NCI-H524 treated with DMSO at 0.1 percent for 48 hours (cell line): ENCODE measurements at places on chromosomes 11 and 22.

DNA sequence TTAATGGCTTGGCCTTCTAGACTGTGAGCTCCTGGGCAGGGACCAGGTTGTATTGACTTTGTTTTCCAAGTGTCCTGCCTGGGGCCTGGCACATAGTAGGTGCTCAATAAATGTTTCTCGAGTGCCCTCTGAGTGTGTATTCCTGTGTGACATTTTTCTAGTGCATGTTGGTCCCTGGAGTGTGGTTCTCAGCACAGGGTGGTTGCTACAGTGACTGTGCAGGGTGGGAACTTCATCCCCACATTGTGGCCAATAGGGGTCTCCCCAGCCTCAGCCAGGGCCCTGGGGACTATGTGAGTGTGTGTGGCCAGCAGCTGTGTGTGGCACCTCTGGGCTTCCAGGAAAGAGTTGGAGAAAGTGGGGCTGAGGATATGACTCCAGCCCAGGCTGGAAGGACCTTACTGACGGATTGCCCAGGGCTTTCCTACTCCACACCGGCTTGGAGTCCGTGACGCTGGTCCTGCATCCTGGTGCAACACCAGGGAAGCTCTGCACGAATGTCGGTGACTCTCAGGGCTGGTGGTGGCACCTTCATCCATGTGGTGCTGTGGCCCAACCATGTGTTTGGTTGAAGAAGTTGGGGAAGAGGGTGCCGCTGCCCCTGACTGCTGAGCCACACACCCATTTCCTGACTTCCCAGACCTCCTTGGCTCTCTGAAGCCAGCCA is 9.0 kb upstream of the MARK2 start:
- no peak for DNase-seq

DNA sequence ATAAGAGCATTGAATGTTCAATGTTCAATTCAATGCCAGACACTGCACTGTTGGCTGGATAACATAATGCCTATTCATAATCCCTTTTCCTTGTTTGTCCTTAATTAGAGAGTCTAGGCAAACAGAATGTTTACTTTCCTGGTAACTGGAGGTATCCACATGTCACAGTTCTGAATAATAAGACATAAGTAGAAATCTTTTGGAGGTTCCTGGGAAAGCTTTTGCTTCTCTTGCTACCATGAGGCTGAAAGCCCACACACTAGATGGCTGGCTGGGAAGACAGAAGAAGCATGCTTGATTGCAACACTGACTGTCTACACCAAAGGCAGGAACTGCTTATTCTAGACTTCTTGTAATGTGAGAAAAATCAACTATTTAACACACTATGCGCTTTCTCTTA is 79.5 kb downstream of the GAB2 start:
- DNase-seq = no peak

- DNase-seq = no peak
Measured at GRCh38 chr11:88815505-88815904, 250.3 kb downstream of the GRM5 start.

DNA sequence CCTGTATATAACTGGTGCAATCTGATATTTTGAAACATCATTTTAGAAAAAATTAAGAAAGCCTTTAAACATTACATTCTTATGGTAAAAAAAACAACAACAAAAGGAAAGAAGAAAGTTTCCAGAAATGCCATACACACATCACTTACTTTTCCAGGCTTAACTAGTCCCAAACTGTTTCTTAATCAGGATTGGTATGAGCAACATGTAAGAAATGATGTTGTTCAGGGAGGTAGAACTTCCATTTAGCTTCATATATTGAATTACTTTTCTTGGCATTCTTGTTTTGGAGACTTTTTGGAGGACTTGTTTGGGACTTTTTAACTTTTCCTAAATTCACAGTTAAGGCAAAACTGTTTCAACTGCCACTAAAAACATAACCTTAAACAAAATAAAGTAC is 791.5 kb downstream of the METTL15 start:
- no peak for DNase-seq

DNA sequence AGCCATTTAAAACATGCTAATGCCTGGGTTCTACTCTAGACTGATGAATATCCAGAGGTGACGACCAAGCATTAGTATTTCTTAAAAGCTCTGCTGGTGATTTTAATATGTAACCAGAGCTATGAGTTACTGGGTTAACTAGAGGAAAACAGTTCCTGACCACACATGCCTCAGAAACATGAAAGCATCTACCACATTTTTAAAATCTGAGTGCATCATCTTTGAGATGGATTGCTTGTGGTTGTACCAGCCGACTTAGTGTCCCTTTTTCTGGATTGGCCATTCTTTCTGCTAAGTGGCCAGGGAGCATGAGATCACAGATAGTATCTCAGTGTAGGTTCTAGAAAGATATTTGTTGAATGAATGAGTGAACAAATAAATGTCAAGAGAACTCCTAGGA is 152.4 kb downstream of the NTM start:
- no peak for DNase-seq

DNA sequence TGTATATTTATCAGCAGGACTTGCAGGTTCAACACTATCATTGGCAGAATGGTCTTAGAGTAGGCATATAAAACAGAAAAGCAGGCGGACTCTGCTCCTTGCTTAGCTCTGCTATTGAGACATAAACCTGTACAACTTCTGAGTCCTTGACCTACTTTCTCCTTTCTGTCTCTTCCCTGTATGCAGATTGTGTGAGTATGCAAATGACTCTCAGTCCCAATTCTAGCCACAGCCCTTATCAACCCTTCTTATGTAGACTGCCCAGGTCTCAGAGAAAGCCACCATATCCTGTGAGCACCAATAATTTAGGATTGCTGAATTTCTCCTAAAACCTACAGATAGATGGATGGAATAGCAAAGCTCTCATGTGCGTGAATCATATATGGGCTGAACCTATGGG is 367.6 kb upstream of the DDI1 start:
- no peak for DNase-seq

DNA sequence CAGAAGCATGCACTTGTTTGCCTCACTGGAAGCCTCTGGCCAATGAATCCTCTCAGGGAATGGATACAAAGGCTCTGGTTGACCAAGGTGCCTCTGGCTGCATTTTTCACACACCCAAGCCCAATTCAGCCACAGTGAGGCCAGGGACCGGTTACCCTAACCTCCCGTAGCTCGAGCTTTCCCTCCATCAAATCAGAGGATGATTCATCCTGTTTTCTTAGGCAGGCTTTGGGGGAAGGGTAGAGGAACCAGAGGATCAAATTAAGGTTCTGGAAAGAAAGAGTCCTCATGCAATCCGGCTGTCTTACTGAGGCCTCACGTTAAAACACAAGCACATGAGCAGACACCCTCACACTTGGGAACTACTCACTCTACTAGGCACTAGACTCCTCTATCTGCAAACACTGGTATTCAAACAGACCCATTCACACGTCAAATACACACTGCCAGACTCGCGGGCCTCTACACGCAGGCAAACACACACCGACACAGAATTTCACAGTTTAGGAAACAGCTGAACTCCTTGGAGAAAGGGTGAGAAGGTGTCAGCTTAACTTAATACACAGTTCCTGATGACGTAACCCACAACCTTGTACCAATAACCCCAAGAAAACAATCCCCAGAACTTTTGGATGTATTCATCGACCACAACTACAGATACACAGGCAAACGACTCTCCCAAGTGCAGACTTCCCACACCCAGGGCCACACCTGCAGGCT is 12.4 kb downstream of the NRXN2 start:
- DNase-seq = no peak

DNA sequence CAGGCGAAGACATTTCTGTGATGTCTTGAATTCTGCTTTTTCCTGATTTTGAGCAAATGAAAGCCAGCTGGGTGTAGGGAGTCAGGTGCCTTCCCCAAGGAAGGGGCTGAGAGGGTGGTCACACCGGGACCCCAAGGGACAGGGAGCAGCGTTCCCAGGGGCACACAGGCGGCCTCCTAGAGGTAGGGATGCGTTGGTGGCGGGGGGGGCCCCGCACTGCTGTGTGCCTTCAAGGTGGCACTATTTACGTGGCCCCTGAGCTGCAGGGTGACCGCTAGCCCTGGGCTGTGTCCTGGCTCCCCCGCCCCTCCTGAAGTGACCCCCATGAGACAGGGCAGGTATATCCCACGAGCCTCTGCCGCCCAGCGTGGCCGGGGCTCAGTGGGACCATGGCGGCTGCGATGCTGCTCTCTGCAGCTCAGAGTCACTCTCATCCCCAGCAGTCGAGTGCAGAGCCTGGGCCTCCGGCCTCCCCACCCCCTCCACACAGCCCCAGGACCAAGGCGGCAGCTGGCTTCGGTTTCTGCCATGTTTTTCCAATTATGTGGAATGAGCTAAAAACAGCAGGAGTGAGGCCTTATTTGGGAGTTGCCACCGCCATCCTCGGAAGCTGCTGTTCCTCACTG is 60.9 kb downstream of the LRP5 start:
- no peak for DNase-seq

- no peak for DNase-seq
Measured at GRCh38 chr11:63020671-63021291, 5.1 kb upstream of the SLC22A8 start.

- DNase-seq = no peak
Measured at GRCh38 chr11:114174712-114175495, 115.4 kb downstream of the ZBTB16 start.

- DNase-seq = no peak
Measured at GRCh38 chr11:72443016-72443415, 8.7 kb upstream of the CLPB start.

GRCh38 chr11:21866781-21867180 is 326.1 kb upstream of the ANO5 start:
- DNase-seq = no peak

- DNase-seq = no peak
Measured at GRCh38 chr22:44108806-44109385, 71.8 kb upstream of the PARVG start.

- DNase-seq = no peak
Measured at GRCh38 chr22:29041408-29041807, 20.2 kb downstream of the C22orf31 start.

GRCh38 chr11:134582770-134583095 is 170.7 kb upstream of the B3GAT1 start:
- no peak for DNase-seq

DNA sequence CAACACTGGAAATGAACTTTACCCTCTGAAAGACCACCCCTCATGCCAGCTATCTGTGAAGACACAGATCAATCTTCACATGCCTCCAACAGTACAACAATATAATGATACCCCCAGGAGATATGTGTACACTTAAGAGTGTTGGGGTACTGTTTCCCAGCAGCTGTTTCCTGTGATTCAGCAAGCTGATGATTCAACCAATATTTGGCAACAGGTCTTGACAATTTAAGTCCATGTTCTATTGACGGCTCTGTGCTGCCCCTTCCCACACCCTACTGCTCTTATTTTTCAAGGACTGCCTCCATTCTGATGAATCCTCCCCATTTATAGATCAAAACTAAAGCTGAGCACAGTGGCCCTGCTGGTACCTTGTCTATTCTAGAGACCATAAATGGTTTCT is 6.6 kb downstream of the SNX19 start:
- no peak for DNase-seq

- no peak for DNase-seq
Measured at GRCh38 chr11:12777208-12777874, 103.1 kb downstream of the TEAD1 start.

DNA sequence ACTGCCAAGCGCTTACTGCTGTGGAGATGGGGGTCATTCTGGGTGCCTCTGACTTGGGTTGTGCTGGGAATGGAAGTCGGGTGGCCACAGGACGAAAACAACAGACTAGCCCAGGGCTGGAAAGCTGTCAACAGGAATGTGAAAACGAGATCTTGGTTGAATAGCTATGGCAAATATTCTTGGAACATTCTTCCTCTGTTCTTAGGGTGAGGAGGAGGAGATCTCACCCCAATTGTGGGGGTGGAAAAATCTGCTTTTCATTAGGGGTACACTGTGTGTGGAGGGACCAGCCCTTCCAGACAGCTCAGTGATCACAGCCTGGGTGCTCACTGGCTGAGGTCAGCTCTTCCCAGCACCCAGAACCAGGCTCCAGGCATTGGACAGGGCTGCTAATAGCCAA is 52.0 kb upstream of the PRSS23 start:
- DNase-seq = no peak

- no peak for DNase-seq
Measured at GRCh38 chr11:95727111-95727510, 62.5 kb downstream of the FAM76B start.

DNA sequence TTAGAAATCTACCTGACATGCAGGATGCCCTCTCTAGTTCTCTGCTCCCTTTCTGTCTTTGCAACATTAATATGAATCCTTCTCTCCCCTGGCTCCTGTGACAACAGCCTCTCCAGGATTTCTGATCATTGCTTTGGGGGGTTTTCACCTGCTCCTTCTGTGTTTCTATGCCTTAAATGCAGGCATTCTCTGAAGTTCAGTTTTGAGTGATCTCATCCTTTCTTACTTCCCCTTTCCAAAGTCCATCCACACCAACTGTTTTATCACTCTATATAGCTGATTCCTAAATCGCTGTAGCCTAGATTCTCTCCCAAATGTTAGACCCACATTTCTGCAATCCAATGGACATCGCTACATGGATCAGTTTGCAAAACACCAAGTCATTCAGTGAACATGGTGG is 330.7 kb upstream of the NCAM1 start:
- no peak for DNase-seq

DNA sequence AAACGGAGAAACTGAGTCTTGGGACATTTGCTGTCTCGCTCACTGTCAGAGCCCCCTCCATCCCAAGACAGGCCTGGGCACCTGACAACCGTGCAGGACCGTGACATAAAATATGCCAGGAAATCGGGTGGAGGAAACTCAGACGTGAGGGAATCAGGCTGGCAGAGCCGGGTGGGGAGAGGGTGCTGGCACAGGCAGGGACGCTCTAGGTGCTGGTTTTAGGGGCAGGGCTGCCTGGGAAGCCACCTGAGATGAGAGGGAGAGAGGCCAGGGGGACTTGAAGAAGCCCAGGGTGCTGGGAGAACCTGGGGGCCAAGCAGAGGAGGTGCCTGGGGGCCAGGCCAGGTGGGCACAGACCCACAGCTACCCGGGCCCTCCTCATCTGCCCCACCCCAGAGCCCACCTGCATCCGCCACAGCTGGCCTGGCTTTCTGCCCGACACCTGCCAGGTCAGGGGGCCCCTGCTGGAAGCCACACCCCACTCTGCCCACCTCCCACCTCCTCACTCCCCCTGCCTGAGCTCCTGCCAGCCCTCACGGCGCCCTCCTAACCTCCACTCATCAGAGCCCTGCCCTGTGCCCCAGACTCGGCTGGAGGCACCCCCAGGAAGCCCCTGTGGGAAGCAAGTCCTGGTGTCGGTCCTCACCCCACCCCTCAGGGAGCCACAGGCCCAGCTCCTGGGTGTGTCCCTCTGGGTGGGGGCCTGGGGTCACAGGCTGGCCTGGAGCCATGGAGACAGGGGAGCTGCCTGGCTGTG is 27.3 kb upstream of the MUC5AC start:
- no peak for DNase-seq

- DNase-seq = no peak
Measured at GRCh38 chr11:15145151-15145550, 30.4 kb downstream of the INSC start.

- no peak for DNase-seq
Measured at GRCh38 chr11:134070342-134070845, 1.5 kb downstream of the JAM3 start.

DNA sequence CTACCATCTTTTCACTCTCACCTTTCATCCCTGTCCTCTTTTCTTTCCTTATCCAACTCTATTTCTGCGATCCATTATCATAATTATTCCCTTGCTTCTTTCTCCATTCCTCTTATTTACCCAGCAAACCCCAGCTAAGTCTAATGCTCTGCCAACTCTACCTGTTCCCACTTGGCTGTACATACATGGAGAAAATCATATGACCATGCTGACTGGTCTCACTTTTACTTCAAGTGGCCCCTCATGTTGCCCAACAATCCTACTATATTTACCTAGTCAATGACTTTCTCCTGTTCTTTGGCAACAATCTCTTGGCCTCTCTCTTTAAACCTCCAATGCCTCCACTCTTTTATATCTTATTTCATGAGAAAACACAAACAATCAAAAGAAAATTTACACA is 94.1 kb downstream of the USP35 start:
- DNase-seq = no peak
